Activated B cell treated with CpG ODN at 0.5 μM for 24 hours (primary cell): ENCODE measurements at places on chromosomes 16 and 17. TPM values are rescaled to one million over a fixed set of nuclear protein-coding genes. Genes with fewer than 3 reads are reported as not detected.

Gene KCNH6
- not detected in 2 replicates for total RNA-seq

DNA sequence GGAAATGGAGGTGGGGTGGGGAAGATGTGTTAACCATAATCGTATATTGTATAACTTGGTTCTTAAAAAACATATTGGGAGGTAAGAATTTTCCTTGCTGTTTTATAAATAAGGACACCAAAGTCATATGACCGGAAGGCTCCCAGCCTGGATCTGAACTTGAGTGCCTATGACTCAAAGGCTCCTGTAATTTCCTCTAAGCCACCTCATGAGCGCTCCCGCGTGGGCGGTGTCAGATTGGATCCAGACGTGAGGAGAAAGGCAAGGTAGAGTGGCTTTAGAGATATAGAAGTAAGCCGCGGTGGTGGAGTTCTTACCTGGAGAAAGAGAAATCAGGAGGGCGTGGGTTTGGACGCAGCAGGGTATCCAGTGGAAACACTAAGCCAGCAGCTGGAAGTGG lies 196.2 kb upstream of the NLRP1 start:
- DNase-seq: no peak

GRCh38 chr16:77190190-77190477 lies 856 bp upstream of the MON1B start:
- DNase-seq: no peak

Gene TUBB3
- total RNA-seq: 0.33 and 0.42 TPM in 2 replicates

Gene DHRS11
- total RNA-seq: 5.7 and 7.7 TPM in 2 replicates

- DNase-seq: peak; percentile 24
These were observed 443 bp downstream of the CSNK2A2 start for GRCh38 chr16:58197314-58198012.

DNA sequence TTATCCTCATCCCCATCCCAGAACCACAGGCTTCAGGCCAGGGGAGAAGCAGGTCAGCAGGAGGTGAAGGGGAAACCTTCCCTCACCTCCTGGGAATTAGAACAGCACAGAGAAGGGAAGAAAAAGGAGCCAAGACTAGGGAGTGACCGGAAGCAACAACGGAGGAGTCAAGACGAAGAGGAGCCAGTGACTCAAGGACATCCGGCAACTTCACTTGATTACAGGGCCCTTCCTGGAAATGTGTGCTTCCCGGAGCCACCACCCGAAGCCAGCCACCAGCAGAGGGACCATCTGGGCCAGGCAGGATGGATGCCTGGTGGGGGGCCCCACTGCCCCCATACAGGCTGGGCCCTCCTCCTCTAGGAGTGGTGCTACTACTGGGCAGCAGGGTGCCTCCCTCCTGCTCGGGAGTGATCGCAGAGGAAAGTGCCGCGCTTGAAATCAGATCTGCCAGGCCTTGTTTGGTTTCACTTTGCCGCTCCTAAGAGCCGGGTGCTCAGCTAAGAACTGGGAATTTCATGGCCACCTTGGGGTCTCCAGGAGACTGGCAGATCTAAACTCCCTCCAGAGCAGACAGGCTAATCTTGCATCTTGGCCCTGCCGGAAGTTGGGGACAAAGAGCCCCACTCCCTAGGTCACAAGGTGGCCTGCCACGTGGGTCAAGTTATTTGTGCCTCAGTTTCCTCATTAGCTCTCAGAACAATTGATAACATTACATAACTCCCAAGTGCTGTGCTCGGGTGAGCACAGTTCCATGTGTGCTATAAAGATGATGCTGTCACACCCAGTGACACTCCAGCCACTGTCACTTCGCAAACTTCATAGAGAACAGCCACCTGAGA lies 6.6 kb downstream of the CDC42EP4 start:
- no peak for DNase-seq

DNA sequence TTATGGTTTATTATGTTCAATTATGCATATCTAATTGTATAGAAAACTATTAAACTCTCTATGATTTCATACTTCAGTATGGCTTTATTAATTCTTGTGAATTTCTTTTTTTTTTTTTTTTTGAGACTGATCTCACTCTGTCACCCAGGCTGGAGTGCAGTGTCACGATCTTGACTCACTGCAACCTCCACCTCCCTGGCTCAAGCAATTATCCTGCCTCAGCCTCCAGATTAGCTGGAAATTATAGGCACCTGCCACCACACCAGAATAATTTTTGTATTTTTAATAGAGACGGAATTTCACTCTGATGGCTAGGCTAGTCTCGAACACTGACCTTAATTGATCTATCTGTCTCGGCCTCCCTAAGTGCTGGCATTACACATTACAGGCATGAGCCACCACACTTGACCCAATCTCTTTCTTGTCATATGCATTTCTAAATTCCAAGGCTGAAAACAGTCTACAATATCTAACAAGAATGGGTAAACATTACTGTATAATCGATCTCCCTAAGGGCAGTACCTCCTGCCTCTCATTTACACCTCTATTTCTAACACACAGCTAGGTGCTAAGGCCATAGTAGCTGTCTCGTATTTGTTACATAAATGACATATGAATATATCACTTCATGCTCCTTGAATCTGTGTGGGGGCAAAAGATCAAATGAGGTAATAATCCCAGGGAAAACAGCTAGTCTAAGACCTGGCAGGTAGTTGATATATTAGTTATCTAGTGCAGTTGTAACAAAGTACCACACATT lies 258.2 kb upstream of the CDH8 start:
- no peak for DNase-seq

Gene APOBR
- 2.9 and 3.2 TPM in 2 replicates for total RNA-seq
